ENCODE measurements at places on chromosomes 5 and 9.

GRCh38 chr5:144464306-144464705 lies 293.6 kb downstream of the KCTD16 start:
- no peak for DNase-seq

DNA sequence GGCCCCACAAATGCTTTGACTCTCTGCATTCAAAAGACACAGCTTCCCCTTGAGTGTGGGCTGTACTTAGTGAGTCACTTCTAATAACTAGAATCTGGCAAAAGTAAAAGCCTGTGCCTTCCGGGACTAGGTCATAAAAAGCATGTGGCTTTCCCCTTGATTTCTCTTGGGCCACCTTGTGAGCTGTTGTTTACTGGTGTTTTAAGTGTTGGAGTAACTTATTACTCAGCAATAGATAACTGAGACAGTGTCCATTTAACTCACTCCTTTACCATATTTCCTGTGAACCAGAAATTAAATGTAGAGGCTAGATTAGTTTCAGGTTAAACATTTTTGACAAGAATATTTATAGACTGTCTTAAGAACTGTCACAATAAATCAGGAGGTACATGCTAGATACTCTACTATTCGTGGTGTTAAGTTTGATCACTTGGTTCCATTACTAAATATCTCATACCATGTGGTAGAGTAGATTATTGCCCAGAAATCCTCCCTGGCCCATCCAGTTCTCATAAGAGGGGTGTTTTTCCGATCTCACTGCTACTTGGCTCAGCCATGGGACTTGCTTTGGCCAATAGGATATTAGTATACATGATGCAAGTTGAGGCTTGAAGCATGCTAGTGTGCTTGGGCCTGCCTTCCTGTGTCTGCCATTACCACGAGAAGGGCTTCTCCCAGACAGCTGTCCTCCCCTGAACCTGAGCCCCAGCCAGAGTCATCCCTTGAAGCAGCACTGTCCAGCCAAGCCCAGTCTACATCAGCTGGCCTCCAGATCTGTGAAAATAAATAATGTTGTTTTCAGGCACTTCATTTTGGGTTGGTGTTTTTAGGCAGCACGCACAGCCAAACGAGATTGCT lies 10.4 kb upstream of the CMBL start:
- no peak for DNase-seq

DNA sequence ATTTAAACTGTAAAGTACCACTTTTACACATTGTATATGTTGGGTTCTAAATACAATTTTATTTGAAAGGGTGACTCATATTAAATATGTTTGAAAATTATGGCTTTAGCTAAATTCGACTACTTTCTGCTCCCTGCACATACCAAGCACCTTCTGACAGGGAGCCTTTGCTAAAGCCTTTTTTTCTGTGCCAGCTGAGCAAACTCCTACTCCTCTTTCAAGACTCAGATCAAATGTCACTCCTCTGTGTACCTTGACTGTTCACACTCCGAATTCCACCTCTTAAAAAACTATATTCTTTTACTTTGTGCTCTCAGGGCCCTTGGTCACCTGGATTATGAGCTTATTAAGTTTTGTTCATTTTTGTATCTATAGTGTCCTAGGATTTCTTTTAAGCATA lies 6.5 kb upstream of the OXCT1 start:
- DNase-seq, result no peak

- DNase-seq, result no peak
These were observed 5.6 kb downstream of the PFDN1 start for GRCh38 chr5:140297283-140297682.

GRCh38 chr5:54194318-54194717 lies 116.1 kb downstream of the ARL15 start:
- DNase-seq, result no peak

Data from occipital lobe (tissue), 3 donors.